ENCODE measurements at places on chromosomes 3 and 15.

GRCh38 chr15:52492132-52492531 is 36.5 kb downstream of the MYO5A start:
- DNase-seq: no peak

DNA sequence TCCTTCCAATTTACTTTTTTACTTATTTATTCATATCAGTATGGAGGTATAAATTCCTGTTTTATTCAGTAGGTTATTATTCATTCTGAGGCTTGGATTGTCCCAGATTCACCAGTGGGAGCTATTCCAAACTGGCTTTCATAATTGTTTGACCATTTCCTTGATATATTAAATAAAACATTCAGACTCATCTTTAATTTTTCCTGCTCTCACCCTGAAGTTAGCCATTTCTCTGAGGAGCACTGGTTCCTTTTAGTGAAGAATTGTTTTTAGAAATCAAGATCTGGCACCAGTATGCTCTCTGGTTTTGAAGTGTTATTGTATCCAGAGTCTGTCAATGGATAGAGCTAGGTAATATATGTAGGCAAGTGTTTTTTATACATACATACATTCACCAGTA is 66.9 kb upstream of the DCBLD2 start:
- no peak for DNase-seq

GRCh38 chr3:114550165-114550564 is 256.3 kb downstream of the TIGIT start:
- no peak for DNase-seq

DNA sequence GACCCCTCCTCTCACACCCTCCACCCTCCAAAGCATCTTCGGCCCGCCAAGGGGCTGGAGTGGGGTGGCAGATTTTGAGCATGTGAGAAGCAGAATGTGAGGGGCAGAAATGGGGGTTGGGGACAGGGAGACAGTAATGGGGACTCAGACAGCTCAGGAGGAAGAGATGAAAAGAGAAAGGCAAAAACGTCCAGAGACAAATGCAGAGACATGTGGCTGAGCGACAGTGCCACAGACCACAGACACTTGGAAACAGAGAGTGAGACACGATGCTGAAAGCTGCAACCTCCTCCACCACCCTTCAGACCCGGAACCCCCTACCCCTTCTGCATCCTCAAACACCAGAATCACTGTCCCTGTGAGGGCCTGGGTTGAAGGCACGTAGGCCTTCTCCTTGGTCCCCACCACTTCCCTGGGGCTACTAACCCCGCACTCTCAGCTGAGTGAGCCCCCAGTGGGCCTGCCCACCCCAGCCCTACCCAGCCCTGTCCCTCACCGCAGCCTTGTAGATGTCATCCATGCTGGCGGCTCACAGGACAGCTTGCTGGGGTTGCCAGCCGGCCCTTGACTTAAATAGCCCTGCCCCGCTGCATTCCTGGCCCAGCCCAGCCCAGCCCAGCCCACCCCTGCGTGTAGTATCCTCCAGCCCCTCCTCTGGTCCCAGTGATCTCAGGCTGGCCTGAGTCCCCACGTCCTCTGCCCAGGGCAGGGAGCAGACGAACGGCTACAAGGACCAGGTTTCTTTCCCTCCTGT is at the start of gene TNNC1:
Gene TNNC1 (minus strand): TSS at position 546 of the 754 bp plus-strand sequence. CDS start 26 bp downstream, at position 520.
- no peak for DNase-seq

- no peak for DNase-seq
Measured at GRCh38 chr15:71152542-71152941, 37.3 kb downstream of the THSD4 start.

- no peak for DNase-seq
Measured at GRCh38 chr15:33114374-33114717, 80.2 kb downstream of the FMN1 start.

DNA sequence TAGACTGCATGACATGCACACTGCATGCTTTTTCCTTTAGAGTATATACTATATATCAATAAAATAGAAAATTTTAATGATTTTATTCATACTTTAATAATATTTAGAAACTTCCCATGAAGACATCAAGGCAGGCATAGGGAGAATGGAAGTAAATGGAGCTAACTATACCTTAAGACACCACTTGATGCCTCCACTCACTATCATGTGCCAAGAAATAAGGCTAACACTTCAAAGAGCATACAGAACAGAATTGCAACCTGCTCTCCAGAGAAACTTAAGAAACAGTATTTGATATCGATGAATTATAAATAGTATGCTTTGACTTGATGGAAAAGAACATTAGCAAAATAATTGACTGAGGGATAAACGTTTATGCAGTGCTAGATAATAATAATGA is 192.6 kb upstream of the MBNL1 start:
- no peak for DNase-seq

DNA sequence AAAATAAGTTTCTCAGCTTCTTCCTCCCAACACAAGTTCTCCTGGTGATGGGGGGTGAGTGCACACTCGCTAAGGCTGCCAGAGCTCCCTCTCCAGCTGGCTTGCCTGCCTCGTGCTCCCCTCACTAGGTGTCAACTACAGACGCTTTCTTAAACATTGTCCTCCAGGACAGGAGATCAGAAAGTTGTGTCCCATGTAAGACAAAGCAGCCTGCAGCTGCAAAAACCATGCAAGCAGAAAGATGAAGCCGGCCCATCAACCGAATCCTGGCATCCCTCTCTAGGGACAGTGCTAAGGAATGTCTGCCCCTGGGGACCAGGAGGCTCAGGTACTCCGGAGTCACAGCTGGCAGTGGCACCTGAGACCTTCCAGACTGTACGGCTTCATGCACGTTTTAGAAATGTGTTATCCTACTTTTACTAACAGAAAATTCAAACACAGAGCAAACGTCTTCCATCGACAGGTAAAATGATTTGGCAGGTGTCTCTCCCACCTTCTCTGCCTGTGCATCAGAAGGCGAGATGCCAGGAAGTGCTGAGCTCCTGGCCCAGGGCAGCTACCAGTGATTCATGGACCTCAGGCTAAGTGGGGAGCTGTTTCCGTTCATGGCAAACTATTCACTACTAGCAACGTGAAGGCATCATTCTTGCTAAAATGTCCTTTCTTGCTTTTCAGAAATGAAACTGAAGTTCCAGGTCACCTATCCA is 246.1 kb downstream of the ADAMTS17 start:
- DNase-seq: no peak

GRCh38 chr3:142523921-142524566 is 54.5 kb downstream of the ATR start:
- DNase-seq: no peak

DNA sequence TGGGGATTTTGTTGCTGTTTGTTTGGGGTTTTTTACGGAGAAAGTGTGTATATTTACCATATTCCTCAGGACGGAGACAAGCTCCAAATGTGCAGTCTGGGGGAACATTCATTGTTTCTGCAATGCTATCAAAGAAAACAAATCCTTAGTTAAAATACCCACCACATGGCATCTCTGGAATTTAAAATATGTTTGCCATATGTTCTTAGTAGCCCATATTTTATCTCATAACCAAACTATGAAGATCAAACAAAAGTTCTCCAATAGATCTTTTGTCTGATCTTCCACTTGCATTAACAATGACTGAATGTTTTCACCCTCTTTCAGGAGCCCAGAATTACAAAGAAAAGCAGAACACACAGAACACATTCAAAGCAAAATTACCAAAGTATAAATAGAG is 35.3 kb downstream of the EFHB start:
- DNase-seq: no peak

DNA sequence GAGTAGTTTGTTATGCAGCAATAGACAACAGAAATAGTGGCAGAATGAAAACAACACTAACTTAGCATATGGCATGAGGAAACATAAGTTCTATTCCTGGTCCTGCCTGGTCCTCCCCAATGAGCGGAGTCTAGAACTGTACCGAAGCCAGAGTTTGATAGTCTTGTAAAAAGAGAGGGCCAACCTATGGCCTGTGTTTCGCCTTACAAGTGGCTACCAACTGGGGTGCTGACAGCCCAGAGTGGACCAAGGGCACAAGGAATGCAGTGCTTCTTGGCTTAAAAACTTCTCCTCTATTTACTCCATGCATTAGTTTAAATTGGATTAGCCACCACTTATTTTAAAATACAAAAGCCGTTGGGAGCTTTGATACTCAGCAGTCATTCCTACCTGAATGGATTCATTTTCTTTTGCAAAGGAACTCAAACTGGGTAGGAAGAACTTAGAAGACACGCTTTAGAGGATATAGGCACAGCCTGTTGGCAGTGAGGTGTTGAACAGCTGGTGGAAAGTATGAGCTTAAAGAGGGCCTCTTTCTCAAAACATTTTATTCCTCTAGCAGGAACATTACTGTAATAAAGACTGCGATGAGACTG is 302.9 kb downstream of the PLCL2 start:
- no peak for DNase-seq

- no peak for DNase-seq
Measured at GRCh38 chr3:93969997-93970396, 3.7 kb downstream of the PROS1 start.

GRCh38 chr15:88274553-88275460 is 18.3 kb upstream of the NTRK3 start:
- peak; percentile 42 for DNase-seq

DNA sequence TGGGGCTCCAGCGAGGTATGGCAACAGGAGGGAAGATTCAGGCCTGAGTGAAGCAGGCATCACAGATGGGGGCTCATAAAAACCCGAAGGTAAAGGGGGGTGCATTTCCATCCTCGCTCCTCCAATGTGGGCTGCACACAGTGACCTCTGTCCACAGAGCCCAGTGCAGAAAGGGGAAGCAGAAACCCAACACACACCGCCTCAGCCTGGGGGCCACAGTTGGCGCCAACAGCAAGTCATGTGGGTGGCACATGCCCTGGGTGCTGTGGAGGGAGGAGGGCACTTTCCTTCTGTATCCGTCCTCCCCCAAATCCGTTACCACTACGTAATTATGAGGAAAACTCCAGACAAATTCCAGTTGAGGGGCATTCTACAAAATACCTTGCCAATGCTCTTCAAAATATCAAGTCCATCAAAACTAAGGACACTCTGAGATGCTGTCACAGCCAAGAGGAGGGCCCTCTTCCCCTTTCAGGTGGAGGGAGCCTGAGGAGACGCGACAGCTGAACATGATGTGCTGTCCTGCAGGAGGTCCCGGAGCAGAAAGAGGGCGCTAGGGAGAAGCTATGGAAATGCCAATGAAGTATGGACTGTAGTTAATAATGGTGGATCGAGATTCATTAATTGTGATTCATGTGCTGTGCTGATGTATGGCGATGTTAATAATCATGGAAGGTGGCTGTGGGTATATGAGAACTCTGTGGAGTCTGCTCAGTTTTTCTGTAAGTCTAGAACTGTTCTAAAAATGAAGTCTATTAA is 16.4 kb downstream of the APBA2 start:
- DNase-seq: no peak

Measured in inflammatory macrophage treated with lipopolysaccharide for 4 hours (primary cell).